ENCODE measurements at places on chromosomes 2 and 18.

DNA sequence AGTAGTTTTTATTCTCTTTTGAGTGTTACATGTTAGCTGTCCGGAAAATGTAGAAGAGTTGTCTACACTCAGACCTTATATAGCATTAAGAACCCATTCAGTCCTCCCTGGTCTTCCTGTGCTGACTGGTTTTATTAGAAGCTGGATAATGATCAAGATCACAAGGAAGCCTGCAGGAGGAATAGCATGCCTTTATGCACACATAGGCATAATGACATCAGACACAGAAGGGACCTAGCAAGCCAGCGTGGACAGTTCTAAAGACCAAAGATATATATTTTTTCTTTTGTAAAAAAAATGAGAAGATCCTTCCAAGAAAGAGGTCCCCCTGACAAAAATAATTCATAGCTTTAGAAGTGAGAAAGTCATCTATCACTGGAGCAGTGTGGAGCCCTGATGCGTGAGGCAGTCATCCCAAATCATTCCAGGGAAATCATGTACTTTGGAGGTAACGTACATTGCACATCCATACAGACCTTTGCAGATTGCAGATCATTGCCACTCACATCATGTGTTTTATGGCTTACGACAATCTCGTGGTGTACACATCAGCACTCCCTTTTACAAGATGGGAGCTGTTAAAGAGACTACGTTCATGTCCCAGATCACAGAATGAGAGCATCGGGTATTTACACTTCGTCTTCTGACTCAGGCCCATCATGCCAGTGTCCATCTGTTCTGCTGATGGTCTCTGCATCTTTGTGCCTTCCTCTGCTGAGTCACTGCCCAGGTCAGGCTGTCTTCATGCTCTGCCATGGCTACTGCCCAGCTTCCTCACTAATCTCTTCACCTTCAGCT lies 334.0 kb downstream of the SOCS6 start:
- DNase-seq = no peak

DNA sequence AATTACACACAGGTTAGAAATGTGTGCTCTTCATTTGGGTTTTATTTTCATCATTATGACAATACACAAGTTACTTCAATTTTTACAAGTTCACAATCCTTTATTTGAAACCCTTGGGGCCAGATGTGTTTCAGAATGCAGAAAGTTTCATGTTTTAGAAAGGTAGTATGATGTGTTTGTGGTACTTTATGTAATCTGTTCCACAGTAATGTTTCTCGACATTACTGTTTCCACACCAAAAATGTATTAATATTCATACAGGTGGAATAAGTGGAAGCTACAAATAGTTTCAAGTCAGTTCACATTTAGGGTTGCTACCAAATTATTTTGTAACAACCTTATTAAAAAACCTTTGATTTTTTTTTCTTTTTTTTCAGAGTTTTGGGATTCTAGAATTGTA lies 10.4 kb downstream of the UBE2E3 start:
- DNase-seq = no peak

GRCh38 chr2:12824778-12825379 lies 108.1 kb downstream of the TRIB2 start:
- no peak for DNase-seq

DNA sequence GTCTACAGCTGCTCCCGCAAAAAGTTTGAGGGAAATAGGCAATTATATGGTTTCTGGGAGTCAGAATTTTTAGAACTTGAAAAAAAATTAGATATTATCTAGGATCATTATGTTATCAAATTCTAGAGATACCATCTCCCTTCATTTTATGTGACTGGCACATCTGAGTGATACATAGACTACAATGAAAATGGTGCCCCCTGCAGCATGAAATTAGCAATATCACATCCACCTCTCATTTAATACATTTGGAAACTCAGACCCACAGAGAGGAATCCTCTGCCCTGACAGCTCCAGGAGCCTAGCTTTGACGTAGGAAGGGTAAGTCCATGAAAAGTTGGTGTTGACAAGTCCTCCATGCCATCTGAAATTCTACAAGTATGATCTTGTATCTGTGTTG lies 381.6 kb downstream of the SUCLG1 start:
- no peak for DNase-seq

GRCh38 chr18:67742954-67743353 lies 226.4 kb upstream of the DSEL start:
- no peak for DNase-seq

- no peak for DNase-seq
Measured at GRCh38 chr2:100990166-100990565, 11.9 kb upstream of the RPL31 start.

DNA sequence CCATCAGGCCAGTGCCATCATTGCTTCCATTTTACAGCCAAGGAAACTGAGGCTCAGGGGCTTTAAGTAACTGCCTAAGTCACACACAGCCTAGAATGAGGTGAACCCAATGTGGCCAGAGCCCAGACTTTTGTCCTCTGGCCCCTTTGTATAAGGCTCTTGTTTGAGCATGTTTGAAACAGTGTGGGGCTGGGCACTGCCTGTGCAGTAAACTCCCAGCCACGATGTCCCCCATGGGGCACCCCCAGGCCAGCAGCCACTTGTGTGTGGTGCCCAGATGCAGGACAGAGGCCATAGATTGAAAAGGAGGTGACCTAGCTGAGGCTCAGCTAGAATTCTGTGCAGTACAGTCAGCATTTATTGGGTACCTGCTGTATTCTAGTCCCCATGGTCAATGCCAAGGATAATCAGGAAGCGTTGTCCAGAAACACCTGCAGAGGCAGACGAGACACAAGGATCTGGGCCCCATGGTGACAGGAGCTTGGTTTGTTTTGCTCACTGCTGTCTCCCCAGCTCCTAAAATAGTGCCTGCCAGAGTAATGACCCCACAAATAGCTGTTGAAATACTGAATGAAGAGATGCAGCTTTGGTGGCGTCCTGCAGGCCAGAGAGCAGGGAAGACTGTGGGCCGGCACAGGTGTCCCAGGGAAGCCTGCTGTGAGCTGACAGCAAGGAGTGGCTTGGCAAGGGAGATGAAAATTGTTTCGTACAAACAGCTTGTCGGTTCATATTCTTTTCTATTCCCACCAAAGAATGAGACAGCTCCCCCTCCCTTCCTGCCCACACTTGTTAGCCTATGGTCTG lies 160.7 kb downstream of the LDLRAD4 start:
- DNase-seq = no peak

DNA sequence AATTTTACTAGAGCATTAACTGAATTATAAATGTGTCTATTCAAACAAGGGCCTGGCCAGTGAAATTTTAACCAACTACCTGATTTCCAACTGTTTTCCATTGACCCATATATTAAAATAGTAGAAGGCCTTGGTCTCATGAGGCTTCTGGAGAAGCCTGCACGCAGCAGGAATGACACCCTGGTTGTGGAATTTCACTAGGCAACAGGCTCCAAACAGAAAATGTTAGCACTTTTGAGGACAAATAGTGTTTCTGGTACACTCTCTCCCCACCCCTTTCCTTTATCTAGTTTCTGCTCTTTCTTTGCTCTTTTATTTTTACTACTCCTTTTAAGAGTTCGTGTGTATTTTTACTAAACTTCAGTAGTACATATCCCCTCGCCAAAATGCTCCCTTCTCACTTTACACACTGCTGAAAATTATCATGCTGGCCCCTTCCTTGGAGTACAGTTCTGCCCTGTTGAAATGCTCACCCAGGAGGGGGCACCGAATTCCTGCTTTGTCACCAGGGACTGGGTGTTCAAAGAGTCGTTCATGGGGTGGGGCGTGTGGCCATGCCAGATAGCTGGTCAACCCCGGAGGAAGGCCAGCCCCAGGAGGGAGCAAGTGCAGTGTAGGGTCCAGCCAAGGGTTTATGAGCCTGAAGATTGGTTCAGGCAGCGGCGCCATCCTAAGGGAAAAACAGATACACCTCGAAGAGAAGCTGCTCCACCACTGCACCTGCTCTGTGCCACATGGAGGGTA lies 22.1 kb upstream of the COL6A3 start:
- DNase-seq = no peak

DNA sequence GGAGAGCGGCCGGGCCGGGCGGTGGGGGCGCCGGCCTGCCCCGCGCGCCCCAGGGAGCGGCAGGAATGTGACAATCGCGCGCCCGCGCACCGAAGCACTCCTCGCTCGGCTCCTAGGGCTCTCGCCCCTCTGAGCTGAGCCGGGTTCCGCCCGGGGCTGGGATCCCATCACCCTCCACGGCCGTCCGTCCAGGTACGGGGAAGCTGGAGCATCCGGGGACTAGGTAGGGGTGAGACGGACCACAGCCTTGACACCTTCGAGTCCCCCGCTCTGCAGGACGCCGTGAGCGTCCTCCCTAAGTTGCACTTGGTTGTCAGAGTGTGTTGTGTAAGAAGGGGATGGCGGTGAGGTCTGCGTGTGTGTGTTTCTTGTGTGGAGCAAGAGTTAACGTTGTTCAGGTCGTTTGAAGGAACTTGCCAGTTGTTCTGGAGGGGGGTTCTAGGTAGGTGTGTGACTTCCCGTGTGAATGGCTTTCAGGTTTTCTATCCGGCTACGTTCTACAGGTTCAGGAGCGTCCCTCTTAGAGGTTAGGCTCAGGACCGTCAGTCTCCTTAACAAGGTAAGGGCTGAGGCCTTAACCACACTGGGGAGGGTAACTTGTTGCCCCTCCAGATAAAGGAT lies 393 bp downstream of the IL1R1 start:
- DNase-seq = no peak

- DNase-seq = no peak
Measured at GRCh38 chr2:209662021-209662420, 109.6 kb upstream of the UNC80 start.

GRCh38 chr18:72502671-72503431 lies 41.3 kb downstream of the CBLN2 start:
- DNase-seq = no peak

- no peak for DNase-seq
Measured at GRCh38 chr2:43214253-43214652, 12.2 kb downstream of the ZFP36L2 start.

DNA sequence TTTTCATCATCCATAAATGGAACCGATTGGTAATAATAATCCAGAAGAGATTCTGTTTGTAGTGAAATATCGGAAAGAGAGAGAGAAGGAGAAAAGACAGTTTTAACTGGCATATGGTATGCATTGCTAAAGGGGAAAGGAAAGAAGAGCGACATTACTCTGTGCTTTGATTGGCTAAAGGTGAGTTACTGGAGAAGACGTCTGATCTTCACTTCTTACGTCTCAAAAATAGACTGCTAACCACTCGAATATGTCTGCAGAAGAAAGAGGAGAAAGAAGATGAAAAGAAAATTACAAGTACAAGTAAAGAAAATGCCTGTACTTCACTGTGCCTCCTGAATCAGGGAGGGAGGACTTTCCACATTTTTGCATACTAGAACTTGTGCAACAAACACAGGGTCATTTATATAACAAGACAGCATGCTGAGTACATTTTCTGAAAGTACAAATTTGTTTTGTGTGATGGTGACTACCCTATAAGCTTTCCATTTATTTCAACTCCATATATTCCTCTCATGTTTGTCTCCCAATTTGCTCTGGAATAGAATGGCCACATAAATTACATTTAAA lies 787.2 kb downstream of the RNF144A start:
- DNase-seq = no peak

DNA sequence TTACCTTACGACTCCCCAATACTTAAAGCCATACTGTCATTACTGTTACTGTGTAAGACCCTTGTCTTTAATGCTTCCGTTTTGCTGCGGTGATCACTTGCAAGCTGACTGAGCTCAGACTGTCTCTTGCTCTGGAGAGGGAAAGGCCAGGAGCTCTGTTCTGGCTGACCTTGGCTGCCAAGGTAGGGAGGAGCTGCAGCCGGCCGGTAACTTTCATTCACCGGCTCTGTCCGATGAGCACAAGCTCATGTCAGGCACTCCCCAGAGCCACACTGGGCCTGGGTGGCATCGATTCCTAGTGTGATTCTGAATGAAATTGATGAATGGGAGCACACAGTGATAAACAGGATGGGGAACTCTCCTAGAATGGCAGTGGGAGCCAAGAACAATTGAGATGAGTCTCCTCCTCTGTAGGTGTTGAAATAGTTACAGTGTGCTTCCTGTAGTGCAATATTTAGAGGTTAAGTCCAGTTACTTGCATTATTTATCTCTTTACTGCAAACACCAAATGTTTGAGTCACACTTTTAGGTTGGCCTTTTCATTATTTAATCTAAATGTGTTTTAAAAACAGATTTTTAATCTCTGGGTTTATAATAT lies 100.9 kb downstream of the ATP9B start:
- no peak for DNase-seq

DNA sequence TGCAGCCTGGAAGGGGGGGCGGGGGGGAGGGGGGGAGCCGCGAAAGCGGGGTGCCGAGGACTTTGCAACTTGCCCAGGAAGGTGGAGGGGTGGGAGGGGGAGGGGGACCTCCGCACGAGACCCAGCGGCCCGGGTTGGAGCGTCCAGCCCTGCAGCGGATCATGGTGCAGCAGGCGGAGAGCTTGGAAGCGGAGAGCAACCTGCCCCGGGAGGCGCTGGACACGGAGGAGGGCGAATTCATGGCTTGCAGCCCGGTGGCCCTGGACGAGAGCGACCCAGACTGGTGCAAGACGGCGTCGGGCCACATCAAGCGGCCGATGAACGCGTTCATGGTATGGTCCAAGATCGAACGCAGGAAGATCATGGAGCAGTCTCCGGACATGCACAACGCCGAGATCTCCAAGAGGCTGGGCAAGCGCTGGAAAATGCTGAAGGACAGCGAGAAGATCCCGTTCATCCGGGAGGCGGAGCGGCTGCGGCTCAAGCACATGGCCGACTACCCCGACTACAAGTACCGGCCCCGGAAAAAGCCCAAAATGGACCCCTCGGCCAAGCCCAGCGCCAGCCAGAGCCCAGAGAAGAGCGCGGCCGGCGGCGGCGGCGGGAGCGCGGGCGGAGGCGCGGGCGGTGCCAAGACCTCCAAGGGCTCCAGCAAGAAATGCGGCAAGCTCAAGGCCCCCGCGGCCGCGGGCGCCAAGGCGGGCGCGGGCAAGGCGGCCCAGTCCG lies 540 bp downstream of the SOX11 start:
- DNase-seq = no peak

- DNase-seq = no peak
Measured at GRCh38 chr2:219778189-219778588, 150.8 kb downstream of the SLC4A3 start.

DNA sequence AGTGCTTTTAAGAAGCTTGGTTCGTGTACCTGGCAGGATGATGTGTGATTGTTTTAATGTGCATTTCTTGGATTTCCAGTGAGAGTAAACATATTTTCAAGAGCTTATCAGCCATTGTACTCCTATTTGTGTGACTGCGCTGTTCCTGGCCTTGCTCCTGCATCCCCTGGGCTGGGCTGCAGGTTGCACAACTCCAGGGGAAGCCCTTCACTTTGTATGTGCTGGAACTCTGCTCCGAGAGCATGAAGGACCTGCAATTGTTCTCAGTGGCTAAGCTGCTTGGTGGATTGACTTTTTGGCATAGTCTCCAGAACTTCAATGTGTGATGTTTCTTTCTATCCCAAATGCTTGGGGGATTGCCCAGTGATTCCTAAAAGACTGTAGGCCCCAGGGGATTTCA lies 18.8 kb downstream of the ATP6V1C2 start:
- DNase-seq = no peak

GRCh38 chr18:55484773-55485172 lies 103.2 kb downstream of the TCF4 start:
- DNase-seq = no peak

Measured in stimulated activated CD4-positive, alpha-beta T cell treated with anti-CD3 and anti-CD28 coated beads, Interleukin-1b, Interleukin-23, amount 100 ng/mL, for 1 hour (primary cell).